Breast epithelium (tissue), 4 donors: ENCODE measurements at places on chromosomes 7 and 10. TPM values are rescaled to one million over a fixed set of nuclear protein-coding genes. Genes with fewer than 3 reads are reported as not detected.

DNA sequence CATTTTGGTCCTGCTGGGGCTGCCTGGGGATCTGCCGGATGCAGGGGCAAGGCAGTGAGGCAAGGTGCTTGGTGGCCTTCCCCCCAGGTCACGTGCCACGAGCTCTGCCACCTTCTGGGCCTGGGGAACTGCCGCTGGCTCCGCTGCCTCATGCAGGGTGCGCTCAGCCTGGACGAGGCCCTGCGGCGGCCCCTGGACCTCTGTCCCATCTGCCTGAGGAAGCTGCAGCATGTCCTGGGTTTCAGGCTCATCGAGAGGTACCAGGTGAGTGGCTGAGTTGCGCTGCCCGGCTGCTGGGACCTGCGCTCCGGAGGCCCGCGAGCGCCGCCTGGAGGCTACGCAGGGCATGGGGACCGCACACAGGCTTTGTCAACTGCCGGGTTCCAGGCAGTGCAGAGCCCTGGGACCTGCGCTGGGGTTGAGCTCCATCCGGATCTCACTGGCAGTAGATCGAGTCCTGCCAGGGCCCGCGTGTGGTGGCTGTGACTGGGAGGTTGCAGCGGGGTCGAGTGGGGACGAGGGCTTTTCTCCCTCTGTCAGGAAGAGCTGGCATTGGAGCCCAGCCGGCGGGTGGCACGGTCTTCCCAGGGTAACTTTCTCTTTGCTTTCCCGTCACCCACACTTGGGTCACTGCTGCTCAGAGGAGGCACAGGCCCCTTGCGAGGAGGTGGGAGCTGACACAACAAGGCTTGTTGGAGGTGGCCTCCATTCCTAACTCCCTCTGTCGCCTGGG is 21.7 kb downstream of the AMZ1 start:
- no peaks in the 10 kb centered on the region for H3K36me3 ChIP-seq
- H3K4me1 ChIP-seq, result no peaks in the 10 kb centered on the region
- DNase-seq, result no peak
- H3K27ac ChIP-seq, result no peak overlapping the region
- no peaks in the 10 kb centered on the region for H3K27me3 ChIP-seq

Gene EPO
- total RNA-seq, result not detected

Gene KIAA1217
- total RNA-seq, result 154 TPM

- no peak overlapping the region for H3K4me3 ChIP-seq
- DNase-seq, result no peak
- H3K4me1 ChIP-seq, result no peaks in the 10 kb centered on the region
- H3K27me3 ChIP-seq, result no peaks in the 10 kb centered on the region
- no peaks in the 10 kb centered on the region for H3K36me3 ChIP-seq
These were observed 46.3 kb downstream of the HDAC9 start for GRCh38 chr7:18541871-18542212.

- no peak for DNase-seq
- no peak overlapping the region for H3K27ac ChIP-seq
- H3K27me3 ChIP-seq, result no peaks in the 10 kb centered on the region
- no peak overlapping the region for H3K4me3 ChIP-seq
- no peaks in the 10 kb centered on the region for H3K36me3 ChIP-seq
These were observed 35.6 kb upstream of the ANTXRL start for GRCh38 chr10:46250898-46251856.

DNA sequence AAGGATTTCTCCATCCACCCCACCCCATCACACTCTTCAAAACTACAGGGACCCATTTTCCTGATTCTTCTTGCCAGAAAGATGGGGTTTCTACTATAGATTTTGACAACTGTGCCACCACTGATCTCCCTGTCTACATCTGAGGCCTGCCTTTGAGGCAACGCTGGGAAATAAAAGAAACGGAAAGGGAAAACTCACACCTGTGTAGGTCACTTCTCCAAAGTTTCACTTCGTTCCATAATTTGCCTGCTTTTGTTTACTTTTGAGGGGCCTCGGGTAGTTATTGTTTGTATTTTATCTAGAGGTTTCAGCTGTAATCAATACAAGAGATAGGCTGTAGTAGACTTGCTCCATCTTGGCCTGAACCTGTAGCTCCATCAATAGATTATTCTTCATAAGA is 56.1 kb downstream of the RAPGEF5 start:
- H3K4me3 ChIP-seq, result no peak overlapping the region
- no peaks in the 10 kb centered on the region for H3K36me3 ChIP-seq
- H3K4me1 ChIP-seq, result no peaks in the 10 kb centered on the region
- H3K27me3 ChIP-seq, result no peaks in the 10 kb centered on the region

Gene UNCX
- total RNA-seq, result not detected

- no peak overlapping the region for H3K4me3 ChIP-seq
- no peaks in the 10 kb centered on the region for H3K36me3 ChIP-seq
- no peak overlapping the region for H3K27ac ChIP-seq
- DNase-seq, result no peak
- H3K4me1 ChIP-seq, result no peaks in the 10 kb centered on the region
These were observed 78.1 kb downstream of the CXCL12 start for GRCh38 chr10:44306762-44307161.

- no peaks in the 10 kb centered on the region for H3K36me3 ChIP-seq
- no peak overlapping the region for H3K27ac ChIP-seq
These were observed 171.5 kb upstream of the ADCY1 start for GRCh38 chr7:45402480-45403218.

GRCh38 chr7:139955109-139955820 is 107.5 kb downstream of the PARP12 start:
- DNase-seq, result no peak
- no peak overlapping the region for H3K27ac ChIP-seq
- H3K27me3 ChIP-seq, result no peaks in the 10 kb centered on the region
- H3K4me3 ChIP-seq, result no peak overlapping the region
- H3K4me1 ChIP-seq, result no peaks in the 10 kb centered on the region

GRCh38 chr10:96697438-96697837 is 22.9 kb downstream of the PIK3AP1 start:
- no peak overlapping the region for H3K27ac ChIP-seq
- H3K4me1 ChIP-seq, result no peaks in the 10 kb centered on the region
- H3K4me3 ChIP-seq, result no peak overlapping the region

Gene RFC2
- 17.1 TPM for total RNA-seq

- peak overlapping the region; percentile 98 for H3K27ac ChIP-seq
- no peaks in the 10 kb centered on the region for H3K27me3 ChIP-seq
- peaks cover 11% of the 10 kb centered on the region for H3K4me1 ChIP-seq
- no peak for DNase-seq
- H3K36me3 ChIP-seq, result no peaks in the 10 kb centered on the region
These were observed 767 bp downstream of the KRIT1 start for GRCh38 chr7:92244808-92245486.

Gene ASAH2
- 0.33 TPM for total RNA-seq
